ENCODE measurements at places on chromosomes 13 and 19. TPM values are rescaled to one million over a fixed set of nuclear protein-coding genes. Genes with fewer than 3 reads are reported as not detected.
A peak's percentile ranks its signal among the peaks of the same experiment; 100 is the strongest.

- no peak for DNase-seq
These were observed 519 bp downstream of the PTPRS start for GRCh38 chr19:5339950-5340636.

DNA sequence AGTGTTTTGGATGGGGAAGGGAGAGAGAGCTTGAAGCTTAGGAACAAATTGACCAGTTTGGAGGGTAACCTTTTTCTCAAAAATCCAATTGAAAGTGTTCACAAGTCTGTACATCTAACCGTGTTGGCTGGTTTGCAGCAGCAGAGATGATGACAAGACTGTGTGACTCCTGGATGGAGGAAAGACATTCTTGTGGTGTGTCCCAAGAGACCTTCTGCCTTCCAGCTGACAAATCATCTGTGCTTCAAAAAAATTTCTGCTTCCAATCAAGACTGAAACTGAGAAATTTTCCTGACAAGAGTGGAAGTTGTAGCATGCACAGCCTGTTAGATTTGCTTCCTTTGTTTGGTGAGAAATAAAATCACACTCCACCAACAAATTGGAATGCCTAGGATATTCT, 56.2 kb downstream of the LACC1 start:
- no peak for DNase-seq

DNA sequence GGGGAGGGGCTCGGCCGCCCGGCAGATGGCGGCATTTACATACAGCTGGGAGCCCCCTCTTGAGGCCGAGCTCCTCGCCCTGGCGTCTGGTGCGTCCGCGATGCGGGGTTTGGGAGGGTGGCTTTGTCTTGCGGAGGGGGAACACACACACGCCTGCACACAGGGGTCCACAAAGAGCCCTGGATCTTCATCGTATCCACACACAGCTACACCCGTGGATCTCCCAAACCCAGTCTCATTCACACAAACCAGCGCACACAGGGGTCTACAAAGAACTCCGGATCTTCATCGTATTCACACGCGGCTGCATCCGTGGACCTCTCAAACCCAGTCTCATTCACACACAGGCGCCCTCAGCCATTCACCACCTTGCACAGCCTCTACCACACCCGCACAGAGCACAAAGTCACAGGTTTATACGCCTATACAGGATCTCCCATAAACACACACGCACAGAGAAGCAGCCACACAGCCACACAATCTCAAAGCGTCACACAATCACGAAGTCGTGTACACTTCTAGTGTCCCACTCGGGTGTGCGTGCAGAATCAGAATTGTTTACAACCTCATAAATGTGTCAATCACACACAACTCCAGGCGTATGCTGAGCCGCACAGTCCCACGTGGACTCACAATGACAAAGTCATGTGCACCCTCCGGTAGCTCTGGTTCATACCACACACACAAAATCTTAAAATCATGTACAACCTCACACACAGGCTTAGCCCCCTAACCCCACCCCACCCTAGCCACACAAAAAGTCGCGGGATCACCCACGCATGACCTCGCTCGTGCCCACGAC, 550 bp upstream of the DLL3 start:
- no peak for DNase-seq

DIAPH3 gene
- 0.32 TPM for total RNA-seq

DNA sequence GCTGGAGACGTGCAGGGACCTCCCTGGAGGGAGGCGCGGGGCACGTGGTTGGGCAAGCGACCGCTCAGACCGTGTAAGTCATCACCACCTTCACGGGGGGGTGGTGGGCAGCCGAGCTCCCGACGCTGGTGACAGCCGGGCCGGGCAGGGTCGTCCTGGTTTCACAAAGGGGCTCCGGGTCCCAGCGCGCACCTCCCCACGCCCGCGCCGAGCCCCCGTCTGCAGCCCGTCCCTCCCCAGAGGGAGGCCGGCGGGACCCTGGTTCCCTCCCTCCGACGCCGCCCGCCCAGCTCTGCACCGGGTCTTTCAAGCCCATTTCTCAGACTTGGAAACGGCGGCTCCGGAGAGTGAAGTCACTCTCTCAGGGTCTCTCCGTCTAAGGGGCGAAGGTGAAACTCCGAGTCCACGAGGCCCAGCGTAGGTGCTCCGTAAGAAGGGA, 729 bp upstream of the ARID3A start:
- no peak for DNase-seq

PEAK3 gene
- 0.70 TPM for total RNA-seq

ETV2 gene
- 0.32 TPM for total RNA-seq

FCAR gene
- total RNA-seq = 0.30 TPM

GRCh38 chr19:42172261-42172660, 40.0 kb upstream of the POU2F2 start:
- DNase-seq = no peak

GRCh38 chr19:42284591-42285341, 15.7 kb downstream of the CIC start:
- DNase-seq = peak; percentile 50

NALCN gene
- total RNA-seq = 8.2 TPM

GRCh38 chr19:11373166-11373884, 1.1 kb upstream of the SWSAP1 start:
- no peak for DNase-seq

- no peak for DNase-seq
These were observed 24.0 kb upstream of the KBTBD6 start for GRCh38 chr13:41156620-41157019.

DNA sequence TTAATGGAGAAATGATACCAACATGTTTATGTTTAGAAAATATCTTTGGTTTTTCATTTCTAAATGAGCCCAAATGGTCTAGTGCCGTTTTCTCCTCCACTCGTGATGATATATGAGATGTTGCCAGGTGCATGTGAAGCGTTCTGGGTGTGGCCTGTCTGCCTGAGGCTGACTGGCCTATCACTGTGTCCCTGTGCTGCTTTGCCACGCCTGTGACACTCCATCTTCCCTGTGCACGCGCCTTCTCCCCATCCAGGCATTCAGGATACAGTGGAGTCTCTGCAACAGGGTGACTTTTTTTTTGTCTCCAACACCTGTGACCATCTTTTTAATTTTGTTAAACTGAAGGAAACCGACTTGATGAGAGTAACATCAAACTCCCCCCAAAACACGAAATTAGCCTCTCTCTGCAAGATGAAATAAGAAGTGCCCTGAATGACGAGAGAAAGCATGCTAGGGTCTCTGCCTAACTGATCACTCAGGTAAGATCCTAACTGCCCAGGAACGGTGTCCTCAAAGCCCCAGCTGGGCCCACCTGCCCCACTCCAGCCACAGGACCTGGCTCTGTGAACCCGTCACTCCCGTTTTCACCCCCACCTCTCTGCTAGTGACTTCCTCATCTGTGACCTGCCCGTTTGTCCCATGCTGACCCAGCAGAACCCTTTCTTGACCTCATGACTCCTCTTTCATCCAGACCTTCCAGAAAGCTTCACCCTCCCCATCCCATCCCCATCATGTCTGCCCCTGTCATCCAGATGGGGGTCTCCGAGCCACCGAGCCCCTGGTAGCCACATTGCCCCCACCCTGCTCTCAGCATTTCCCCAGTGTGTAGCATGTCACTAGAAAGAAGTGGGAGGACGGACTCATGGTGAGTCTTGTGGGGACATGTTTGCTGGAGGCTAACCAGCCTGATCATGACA, 33.2 kb upstream of the TFDP1 start:
- DNase-seq = no peak

TBXA2R gene
- 2.6 TPM for total RNA-seq

DNA sequence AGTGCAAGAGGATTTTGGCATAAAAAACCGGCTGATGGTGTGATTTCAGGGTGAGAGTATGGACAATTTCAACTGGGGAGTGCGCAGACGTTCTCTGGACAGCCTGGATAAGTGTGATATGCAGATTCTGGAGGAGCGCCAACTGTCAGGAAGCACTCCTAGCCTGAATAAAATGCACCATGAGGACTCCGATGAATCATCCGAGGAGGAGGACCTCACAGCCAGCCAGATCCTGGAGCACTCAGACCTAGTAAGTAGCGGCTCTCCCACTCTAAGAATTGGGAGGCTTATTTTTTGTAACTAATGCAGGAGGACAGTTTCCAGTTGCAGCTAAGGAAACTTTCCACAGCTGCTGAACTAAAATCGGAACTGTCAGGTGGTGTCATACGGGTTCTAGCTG, 53.6 kb downstream of the ZAR1L start:
- peak; percentile 78 for DNase-seq

Measured in Right ventricle myocardium superior (tissue), 1 donor.